ENCODE measurements at places on chromosomes 7 and 10.

DNA sequence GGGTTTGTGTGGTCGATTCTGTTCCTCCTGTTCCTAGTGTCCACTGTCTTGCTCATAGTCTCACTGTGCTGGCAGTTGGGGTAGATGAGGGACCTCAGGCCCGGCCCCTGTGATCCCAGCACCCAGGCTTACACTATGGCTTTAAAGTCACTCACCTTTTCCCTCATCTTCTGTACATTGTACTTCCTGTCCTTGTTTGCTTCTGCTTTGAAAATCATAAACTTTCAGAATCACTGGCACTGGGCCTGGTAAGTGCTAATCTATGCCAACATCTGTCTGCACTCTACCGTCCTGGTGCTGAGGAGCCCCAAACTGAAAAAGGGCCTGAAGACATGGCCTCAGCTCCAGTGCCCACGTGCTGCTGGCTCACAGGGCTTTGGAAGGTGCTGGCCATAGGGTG lies 5.7 kb upstream of the TAS2R60 start:
- no peak overlapping the region for H3K4me3 ChIP-seq
- peaks cover 10% of the 10 kb centered on the region for H3K27me3 ChIP-seq
- DNase-seq, result no peak
- peaks cover 3% of the 10 kb centered on the region for H3K36me3 ChIP-seq
- no peak overlapping the region for H3K27ac ChIP-seq
- peaks cover 12% of the 10 kb centered on the region for H3K4me1 ChIP-seq

DNA sequence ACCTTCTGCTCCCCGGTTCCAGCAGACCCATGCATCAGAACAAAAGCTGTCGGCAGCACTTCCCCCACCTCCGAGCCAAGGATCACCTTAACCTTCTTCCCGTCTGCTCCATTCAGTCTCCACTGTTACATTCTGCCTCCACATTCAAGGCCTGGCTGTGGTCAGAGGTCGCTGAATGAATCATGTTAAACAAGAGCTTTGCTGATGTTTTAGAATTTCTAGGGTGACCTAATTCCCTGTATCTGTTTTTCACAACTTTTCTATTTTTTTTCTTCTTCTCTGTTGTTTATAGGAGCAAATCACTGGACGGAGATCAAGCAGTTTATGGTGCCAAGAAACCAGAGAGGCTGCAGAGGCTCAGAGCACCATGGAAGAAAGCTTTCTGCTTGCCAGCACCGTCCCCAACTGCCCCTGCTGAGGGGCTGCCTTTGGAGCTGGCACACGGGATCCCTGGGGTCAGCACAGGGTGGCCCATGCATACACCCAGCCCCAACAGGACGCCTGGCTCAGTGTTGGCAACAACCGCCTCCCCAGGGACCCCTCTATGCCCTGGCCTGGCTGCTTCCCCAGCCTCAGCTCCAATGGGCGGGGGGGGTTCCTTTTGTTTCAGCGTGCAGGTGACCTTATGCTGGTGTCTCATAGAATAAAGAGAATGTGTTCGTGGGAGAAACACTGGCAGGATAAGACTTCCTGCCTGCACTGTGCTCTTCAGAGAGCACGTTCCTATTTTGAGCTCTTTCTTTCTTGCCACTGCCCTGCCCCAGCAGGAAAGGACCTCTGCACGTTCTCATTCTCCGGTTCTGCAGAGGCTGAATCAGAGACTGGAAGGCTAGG lies 182.7 kb upstream of the LYZL2 start:
- H3K4me3 ChIP-seq, result no peak overlapping the region
- no peak for DNase-seq
- no peak overlapping the region for H3K27ac ChIP-seq
- H3K27me3 ChIP-seq, result no peaks in the 10 kb centered on the region

DNA sequence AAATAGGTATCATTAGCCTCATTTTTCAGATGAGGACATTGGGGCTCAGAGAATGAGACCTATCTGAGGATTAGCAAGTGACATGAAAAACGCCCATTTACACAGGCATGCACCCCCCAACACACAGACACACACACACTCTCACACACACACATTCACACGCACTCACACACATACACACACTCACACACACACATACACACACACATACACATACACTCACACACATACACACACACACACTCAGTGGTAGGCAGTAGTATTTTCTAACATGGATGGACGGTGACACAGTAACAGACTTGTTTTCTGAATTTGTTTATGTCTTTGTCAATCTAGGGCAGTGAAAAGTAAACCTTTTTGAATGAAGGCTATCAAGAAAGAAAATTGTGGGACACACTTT lies 21.3 kb downstream of the DGKI start:
- no peak overlapping the region for H3K27ac ChIP-seq
- peaks cover 46% of the 10 kb centered on the region for H3K27me3 ChIP-seq
- H3K4me3 ChIP-seq, result no peak overlapping the region
- DNase-seq, result no peak

GRCh38 chr7:74364061-74364460 lies 74.9 kb downstream of the CLIP2 start:
- no peaks in the 10 kb centered on the region for H3K36me3 ChIP-seq
- DNase-seq, result no peak
- no peaks in the 10 kb centered on the region for H3K27me3 ChIP-seq
- no peak overlapping the region for H3K27ac ChIP-seq

- H3K4me1 ChIP-seq, result peaks cover 14% of the 10 kb centered on the region
- no peak overlapping the region for H3K4me3 ChIP-seq
Observed at GRCh38 chr7:140719721-140720120, 23.2 kb downstream of the NDUFB2 start.

GRCh38 chr7:131052285-131052904 lies 275.3 kb upstream of the MKLN1 start:
- H3K4me1 ChIP-seq, result peaks cover 62% of the 10 kb centered on the region
- no peak overlapping the region for H3K27ac ChIP-seq
- no peak overlapping the region for H3K4me3 ChIP-seq

DNA sequence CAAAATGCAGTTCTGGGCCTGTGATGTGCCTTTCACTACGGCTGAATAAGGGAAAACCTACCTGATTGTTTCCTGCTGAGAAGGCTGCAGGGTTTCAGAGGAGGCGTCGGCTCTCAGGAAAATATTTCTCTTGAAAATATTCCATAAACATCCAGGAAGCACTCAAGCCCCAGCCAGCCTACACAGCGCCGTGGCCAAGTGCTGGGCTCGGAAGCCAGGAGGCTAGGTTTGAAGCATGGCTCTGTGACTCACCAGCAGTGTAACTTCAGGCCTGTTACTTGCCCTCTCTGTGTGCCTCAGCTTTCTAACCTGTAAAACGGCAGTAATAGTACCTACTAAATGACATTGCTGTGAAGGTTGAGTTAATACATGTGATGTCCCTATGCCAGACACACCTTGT lies 399.1 kb downstream of the GATA3 start:
- peaks cover 20% of the 10 kb centered on the region for H3K27me3 ChIP-seq
- H3K4me3 ChIP-seq, result no peak overlapping the region
- no peak for DNase-seq
- no peaks in the 10 kb centered on the region for H3K36me3 ChIP-seq
- H3K4me1 ChIP-seq, result no peaks in the 10 kb centered on the region

GRCh38 chr7:75690121-75690523 lies 48.6 kb downstream of the HIP1 start:
- no peak overlapping the region for H3K27ac ChIP-seq
- no peaks in the 10 kb centered on the region for H3K27me3 ChIP-seq
- no peak for DNase-seq
- H3K4me3 ChIP-seq, result no peak overlapping the region
- peaks cover 22% of the 10 kb centered on the region for H3K4me1 ChIP-seq
- H3K36me3 ChIP-seq, result peaks cover 5% of the 10 kb centered on the region

- H3K27ac ChIP-seq, result peak overlapping the region; percentile 90
- DNase-seq, result peak; percentile 53
- H3K36me3 ChIP-seq, result peaks cover 13% of the 10 kb centered on the region
- H3K27me3 ChIP-seq, result no peaks in the 10 kb centered on the region
- peaks cover 39% of the 10 kb centered on the region for H3K4me1 ChIP-seq
- H3K4me3 ChIP-seq, result peak overlapping the region; percentile 58
Observed at GRCh38 chr7:70647801-70648498, 484.0 kb upstream of the GALNT17 start.

DNA sequence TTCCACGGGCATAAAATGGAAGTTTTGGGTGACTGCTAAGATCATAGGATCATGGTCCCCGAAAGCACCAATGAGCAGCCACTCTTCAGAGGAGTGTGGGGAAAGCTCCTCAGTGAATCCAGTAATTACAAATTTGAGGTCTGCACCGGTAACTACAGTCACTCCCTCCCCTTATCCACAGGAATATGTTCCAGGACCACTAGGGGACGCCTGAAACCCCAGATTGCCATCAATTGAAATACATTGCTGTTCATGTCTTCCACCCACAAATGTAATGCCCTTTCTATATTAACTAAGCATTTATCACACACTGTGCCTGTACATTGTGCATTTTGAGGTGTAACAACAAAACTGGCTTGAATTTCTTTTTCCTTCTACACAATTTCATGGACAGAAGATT lies 447.9 kb upstream of the PFKP start:
- H3K27me3 ChIP-seq, result no peaks in the 10 kb centered on the region
- no peaks in the 10 kb centered on the region for H3K36me3 ChIP-seq
- H3K27ac ChIP-seq, result no peak overlapping the region
- no peak for DNase-seq

GRCh38 chr7:114652041-114652440 lies 237.4 kb downstream of the FOXP2 start:
- no peak for DNase-seq
- H3K27me3 ChIP-seq, result no peaks in the 10 kb centered on the region
- no peaks in the 10 kb centered on the region for H3K4me1 ChIP-seq
- H3K36me3 ChIP-seq, result no peaks in the 10 kb centered on the region
- no peak overlapping the region for H3K27ac ChIP-seq
- no peak overlapping the region for H3K4me3 ChIP-seq

GRCh38 chr10:93762979-93763391 lies 5.2 kb downstream of the LGI1 start:
- H3K4me3 ChIP-seq, result no peak overlapping the region
- H3K36me3 ChIP-seq, result no peaks in the 10 kb centered on the region
- peaks cover 73% of the 10 kb centered on the region for H3K27me3 ChIP-seq
- H3K27ac ChIP-seq, result no peak overlapping the region
- peaks cover 2% of the 10 kb centered on the region for H3K4me1 ChIP-seq

DNA sequence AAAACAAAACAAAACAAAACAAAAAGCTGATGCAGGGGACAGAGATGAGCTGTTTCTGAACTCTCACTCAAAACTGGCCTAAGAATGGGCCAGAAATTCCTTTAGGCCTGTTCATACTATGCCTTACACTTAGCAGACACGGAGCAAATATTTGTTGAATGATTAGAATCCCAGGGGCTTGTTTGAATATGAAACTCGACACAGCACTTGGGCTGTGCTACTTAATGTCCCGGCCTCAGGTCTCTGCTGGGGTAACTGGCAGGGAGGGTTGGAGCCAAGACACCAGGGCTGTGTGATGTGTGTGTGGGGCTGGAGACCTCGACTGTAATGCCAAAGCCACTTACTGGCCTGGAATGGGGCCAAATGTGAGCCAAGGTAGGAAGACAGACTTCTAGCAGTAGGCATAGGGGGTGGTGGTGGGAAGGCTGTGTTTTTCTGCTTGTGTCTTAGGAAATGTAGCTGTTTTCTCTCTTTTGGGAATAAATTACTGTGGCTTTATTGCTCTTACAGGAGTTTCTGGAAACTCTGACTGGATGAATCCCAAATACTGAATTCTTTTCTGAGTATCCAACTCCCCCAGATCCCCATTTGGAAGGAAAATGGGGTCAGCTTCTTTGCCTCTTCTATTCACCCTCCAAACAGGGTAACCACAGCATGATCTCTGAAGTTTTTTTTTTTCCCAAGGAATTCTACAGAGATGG lies 66.7 kb downstream of the EMX2 start:
- H3K36me3 ChIP-seq, result no peaks in the 10 kb centered on the region
- no peak overlapping the region for H3K27ac ChIP-seq
- no peak overlapping the region for H3K4me3 ChIP-seq
- DNase-seq, result no peak

DNA sequence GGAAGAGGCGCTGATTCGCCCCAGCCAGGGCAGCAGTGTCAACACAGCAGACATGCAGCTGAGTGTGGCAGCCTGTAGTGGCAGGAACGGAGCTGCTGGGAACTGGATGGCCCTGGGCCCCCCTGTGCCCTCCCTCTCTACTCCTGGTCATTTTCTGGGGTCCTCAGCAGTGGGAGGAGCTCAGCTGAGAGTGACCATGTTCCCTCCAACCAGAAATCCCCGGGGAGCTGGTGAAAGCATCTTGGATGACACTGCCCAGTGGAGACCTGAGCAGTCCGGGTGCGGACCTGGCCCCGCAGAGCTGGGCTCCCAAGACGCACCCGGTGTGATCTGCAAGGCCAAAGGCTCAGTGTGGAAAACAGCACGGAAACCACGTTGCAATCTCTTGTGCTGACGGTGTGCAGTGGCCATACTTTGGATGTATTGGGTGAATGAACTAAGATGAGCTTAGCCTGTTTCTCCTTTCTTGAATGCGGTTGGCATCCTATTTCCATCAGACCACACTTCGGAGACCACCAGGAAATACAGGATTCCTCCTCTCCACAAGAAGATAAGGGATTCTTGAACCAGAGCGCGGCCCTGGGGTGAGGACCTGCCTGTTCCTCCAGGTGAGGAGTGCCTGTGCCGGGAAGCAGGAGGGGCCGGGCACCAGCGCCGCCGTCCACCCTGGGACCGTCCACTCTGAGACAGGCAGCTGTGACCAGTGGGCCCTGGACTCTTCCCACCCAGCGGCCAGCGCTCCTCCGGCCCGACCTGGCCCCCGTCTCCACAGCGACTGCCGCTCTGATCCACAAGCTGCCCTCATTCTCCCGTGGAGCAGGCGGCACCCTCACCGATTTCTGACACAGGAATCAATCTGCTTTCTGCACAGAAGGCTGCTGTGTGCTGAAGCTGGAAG lies 93.5 kb upstream of the DIP2C start:
- no peak overlapping the region for H3K4me3 ChIP-seq
- H3K27me3 ChIP-seq, result peaks cover 53% of the 10 kb centered on the region
- H3K4me1 ChIP-seq, result no peaks in the 10 kb centered on the region
- no peak overlapping the region for H3K27ac ChIP-seq
- no peak for DNase-seq
- H3K36me3 ChIP-seq, result peaks cover 4% of the 10 kb centered on the region

DNA sequence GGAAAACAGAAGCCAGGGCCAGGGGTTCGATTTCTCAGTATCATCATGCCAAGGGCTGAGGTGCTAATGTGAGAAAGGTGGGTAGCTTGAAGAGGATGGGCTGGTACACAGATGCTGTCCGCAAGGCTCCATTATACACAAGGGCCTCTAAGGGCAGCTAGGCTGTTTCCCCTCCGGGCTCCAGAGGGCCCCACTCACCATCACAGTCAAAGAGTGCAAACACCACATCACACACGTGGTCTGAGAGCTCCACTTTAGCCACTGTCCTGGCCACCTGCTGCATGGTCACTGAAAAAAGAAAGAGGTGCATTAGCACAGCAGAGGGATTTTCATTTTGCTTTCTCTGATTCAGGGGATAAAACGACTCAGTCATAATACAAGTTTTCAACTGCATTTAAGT lies 20.9 kb upstream of the DNAJB12 start:
- H3K27ac ChIP-seq, result no peak overlapping the region
- H3K27me3 ChIP-seq, result no peaks in the 10 kb centered on the region
- DNase-seq, result no peak

GRCh38 chr10:75070961-75071428 lies 40.5 kb upstream of the SAMD8 start:
- no peak overlapping the region for H3K27ac ChIP-seq
- no peak overlapping the region for H3K4me3 ChIP-seq
- no peak for DNase-seq
- peaks cover 12% of the 10 kb centered on the region for H3K4me1 ChIP-seq

All from central memory CD8-positive, alpha-beta T cell (primary cell).